B cell (primary cell): ENCODE measurements at places on chromosomes 5 and 9. TPM values are rescaled to one million over a fixed set of nuclear protein-coding genes. Genes with fewer than 3 reads are reported as not detected.

RRAGA gene
- 49.2 and 52.1 TPM in 2 replicates for total RNA-seq

GDF9 gene
- 0.51 and 0.67 TPM in 2 replicates for total RNA-seq

WHRN gene
- total RNA-seq, result 95.7 and 96.6 TPM in 2 replicates

NADK2 gene
- 16.0 and 18.6 TPM in 2 replicates for total RNA-seq

- no peak for DNase-seq
These were observed 78.6 kb downstream of the ANXA1 start for GRCh38 chr9:73230251-73230650.

GRCh38 chr5:110055302-110055701, 365.6 kb downstream of the MAN2A1 start:
- DNase-seq, result no peak

DNA sequence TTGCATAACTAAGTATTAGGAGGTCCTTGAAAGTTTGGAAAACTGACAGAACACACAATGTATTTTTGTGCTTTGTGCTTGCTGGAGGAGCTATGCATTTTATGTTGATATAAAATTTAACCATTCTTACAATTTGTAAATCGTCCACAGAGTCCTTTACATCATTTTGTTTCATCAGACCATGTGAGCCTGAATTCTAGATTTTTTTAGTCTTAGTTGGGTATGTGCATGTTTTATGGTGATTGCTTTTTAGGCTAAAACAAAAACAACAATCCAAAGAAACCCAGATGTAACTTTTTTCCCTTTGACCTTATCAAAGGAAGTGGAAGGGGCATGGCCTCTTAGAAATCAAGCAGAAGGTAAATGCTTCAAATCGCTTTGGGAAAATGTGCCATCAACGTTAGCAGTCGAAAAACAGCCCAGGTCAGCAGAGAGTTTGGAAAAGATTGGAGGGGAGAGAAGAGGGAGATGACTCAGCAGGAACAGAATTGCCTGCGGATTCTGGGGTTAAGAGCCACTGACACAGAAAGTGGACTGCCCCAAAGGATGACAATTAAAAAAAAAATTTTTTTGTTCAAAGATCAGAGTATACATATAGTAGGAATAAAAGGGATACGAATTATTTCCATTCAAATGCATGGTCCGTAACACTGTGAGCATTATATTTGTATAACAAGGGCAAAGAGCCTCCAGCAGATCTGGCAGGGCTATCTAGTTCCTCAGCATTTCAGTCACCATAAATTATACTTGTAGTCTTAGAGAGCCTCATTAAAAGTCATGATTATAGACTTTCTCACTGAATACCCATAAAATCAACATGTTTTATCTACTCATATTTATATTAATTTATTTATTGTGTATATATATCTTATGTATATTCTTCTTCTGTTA, 253.5 kb upstream of the HAPLN1 start:
- DNase-seq, result no peak

GRCh38 chr9:130544364-130544763, 35.0 kb upstream of the FUBP3 start:
- no peak for DNase-seq

- DNase-seq, result no peak
These were observed 51.6 kb upstream of the CNTLN start for GRCh38 chr9:17083258-17083657.

- DNase-seq, result no peak
These were observed 51.5 kb downstream of the PCSK1 start for GRCh38 chr5:96381526-96381925.
